H54 (cell line): ENCODE measurements at places on chromosomes 4 and X.

GRCh38 chr4:4605849-4606248, 64.0 kb upstream of the STX18 start:
- no peak for DNase-seq

GRCh38 chrX:51459125-51459524, 37.3 kb downstream of the NUDT11 start:
- no peak for DNase-seq

- DNase-seq, result no peak
Observed at GRCh38 chr4:80492761-80493160, 157.2 kb downstream of the CFAP299 start.

DNA sequence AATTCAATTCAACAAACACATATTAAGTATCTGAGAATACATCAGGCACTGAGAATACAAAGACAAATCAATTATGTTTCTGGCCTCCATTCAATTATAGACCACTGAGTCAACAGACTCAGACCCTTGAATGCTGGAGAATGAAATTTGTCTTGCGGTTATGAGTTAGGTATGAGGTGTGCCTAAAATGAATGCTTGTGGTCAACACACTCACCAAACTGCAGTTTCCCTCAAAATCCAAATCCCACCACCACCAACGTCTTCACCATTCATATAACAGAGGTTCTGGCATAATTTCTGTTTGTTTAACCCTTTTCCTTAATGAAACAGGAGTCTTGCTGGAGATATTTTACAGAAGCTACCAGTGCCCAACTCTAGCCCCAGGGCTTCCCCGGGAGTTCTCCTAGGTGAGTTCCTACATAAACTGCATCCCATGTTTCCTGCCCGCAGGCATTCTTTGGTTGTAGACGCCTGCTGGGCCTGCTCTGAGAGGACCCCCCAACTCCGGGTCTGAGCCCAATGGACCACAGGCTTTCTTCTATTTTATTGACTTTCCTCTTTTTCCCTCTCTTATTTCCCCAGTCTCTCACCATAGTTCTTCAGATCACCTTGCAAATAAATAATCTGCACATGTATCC, 119.2 kb downstream of the DDX53 start:
- DNase-seq, result no peak

DNA sequence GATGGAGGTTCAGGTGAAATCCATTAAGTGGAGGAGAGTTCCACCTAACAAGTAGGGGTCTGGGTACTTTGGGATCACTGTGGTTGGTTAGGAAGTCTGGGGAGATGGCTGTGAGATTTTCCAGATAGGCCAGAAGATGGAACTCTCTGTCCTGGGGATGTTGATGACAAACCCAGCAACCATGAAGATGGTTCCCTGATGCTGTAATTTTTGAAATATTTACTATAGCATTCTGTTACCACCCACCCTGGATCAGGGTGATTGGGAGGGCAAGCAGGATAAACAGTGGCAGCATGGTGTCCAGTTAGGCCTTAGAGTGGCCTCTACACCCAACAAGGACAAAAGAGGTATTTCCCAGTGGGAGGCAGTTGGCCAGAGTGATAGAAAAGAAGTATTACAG, 15.9 kb upstream of the NELFA start:
- DNase-seq, result no peak

DNA sequence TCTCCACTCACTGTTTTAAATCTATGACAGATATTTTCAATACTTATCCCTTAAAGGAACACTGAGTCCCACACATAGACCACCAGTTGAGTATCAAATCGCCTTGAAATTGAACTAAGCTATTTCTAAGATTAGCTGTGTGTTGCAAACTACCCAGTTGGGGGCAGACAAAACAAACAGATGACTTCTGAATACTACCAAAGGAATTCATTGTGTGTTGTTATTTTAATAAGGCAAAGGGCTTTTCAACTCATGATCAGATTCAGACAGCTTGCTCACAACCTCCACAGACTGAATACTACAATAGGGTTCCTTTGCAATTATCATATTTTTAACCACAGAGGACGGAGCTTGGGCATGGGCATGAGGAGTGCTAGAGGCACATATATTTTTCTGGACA, 283.0 kb upstream of the GPC4 start:
- no peak for DNase-seq

DNA sequence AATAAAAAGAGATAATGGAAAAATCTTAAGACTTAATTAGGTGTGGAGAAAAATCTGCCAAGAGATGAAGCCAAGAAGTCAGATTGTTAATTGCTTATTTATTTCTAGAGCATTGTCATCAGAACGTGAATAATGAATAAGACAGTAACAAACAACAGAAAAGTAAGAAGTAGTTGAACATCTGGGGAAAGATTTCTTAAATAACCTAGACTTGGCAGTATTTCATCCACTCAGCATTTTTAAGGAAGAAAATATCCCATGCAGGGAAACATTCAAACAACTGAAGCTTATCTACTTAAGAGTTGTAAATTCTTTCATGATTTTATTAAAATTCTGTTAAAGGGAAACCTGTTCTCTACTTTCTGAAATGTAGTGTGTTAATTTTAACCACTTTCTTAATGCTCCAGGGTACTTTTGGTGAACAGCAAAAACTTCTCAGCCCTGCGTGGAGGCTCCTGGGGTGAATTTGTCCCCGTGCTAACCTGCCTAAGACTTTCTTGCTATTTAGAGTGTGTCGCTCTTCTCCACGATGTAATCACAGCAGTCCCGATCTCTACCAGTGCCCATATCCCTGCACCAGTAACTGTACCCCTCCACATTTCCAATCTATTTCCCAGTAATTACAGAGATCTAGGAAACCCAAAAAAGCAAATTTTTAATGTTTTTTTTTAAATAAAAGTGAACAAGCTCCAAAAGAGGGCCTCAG, 124.6 kb downstream of the CORIN start:
- no peak for DNase-seq

DNA sequence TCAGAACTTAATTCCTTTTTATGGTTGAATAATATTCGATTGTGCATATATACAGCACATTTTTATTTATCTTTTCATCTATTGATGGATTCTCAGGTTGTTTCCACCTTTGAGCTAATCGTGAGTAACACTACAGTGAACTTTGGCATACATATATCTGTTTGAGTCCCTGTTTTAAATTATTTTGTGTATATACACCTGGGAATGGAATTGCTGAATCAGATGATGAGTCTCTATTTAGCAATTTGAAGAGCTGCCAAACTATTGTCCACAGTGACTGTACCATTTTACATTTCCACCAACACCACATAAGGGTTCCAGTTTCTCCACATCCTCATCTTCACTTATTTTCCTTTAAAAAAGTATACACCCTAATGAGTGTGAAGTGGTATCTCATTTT, 166.2 kb upstream of the FGF13 start:
- DNase-seq, result no peak
